ENCODE measurements at places on chromosomes 12 and 14.
A peak's percentile ranks its signal among the peaks of the same experiment; 100 is the strongest.

DNA sequence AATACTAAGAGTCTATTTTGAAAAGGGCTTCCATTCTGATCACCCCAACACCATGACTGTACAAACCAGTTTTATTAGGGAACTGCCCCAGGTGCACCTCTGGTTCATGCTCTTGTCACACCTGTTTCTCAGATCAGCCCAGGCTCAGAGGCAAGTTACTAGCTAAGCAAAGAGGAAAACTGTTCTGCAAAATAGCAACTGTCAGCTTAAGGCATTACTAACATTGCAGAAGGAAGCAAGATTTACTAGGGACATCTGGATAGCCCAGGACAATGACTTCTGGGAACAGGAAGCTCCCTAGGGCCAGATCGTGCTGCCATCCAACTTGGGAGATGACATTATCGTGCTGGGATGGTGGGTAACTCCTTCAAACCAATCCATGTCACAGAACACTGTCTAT lies 30.1 kb downstream of the ANAPC7 start:
- DNase-seq: no peak

DNA sequence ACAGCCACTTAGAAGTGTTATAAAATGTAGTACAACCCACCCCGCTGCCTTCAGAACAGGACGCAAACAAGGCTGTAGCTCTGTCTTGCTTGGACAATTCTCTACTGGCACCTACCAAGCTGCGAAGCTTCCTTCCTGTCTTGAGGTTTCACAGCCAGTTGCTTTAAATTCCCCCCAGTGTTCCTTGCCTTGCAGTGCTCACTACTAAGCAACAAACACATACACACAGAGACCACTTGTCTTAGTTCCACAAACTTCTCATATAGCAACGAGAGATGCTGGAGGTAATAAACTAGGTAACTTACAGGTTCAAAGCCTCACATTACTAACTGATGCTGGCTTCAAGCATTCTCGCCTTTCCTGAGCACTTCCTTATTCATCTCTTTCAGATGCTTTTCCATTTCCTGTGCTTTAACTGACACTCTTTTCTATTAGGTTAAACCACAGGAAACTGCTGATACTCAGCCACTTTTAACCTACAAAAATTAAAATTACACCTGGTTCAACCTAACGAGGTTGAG lies 91.5 kb upstream of the PTGDR start:
- DNase-seq: no peak

DNA sequence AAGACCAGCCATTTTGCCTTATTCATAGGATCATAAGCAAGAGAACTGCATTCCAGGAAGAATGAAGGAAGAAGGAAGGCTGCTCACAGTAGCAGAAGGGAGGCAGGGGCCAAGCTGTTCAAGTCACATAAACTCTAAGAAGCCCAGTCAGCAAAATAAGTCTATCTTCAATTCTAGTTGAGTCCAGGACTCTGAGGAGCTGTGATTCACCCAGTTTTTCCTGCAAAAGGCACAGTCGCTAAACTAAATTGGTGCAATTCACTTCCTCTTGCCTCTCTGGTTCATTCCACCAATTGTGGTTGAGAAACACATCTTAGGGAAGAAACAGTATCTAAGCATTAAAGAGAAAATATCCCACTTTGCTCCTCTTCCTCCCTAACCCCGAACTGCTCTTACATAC lies 9.8 kb downstream of the ZNF641 start:
- DNase-seq: no peak

- DNase-seq: no peak
These were observed 27.6 kb downstream of the BICD1 start for GRCh38 chr12:32134101-32134888.

DNA sequence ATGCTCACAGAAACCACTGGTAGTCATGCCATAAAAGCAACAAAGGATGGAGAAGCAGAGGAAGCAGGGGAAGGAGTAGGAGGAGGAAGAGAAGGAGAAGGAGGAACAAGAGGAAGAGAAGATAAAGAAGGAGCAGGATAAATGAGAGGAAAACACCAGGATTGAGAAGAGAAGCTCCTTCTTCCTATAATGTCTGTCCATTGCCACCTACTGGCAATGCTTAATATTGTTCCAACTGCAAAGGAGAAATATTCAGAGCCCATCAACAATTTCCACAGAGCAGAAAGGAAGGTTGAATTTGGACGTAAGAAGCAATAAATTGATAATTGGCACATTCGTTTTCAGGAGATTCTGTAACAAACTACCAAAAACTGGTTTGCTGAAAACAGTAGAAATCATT lies 898.4 kb downstream of the SLC16A7 start:
- no peak for DNase-seq

DNA sequence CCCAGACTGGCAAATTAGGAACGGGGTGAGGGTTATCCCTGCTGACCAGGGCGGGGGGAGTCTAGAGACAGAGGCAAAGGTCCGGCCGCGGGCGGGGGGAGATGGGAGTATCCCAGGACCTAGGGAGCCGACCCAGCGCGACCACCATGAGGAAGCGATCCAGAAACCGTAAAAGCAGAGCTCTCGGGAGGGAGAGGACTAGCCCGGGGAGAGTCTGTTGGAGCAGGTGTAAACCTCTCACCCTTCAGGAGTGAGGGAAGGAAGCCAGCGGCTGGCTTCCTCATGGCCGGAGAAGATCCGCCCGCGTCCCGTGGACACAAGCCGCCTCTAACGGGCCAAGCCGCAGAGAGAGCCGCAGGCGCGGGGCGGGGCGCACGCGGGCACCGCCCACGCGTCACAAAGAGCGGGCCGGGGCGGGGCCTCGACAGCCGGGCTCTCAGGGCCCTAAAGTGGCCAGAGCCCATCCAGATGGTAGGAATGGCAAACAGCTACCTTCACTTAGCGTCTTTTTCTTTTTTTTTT lies at the start of gene ACRBP:
Gene ACRBP, minus strand, starts transcription at position 350 of the 522 bp plus-strand sequence. Its CDS starts 66 bp downstream, at position 284.
- DNase-seq: peak; percentile 86

DNA sequence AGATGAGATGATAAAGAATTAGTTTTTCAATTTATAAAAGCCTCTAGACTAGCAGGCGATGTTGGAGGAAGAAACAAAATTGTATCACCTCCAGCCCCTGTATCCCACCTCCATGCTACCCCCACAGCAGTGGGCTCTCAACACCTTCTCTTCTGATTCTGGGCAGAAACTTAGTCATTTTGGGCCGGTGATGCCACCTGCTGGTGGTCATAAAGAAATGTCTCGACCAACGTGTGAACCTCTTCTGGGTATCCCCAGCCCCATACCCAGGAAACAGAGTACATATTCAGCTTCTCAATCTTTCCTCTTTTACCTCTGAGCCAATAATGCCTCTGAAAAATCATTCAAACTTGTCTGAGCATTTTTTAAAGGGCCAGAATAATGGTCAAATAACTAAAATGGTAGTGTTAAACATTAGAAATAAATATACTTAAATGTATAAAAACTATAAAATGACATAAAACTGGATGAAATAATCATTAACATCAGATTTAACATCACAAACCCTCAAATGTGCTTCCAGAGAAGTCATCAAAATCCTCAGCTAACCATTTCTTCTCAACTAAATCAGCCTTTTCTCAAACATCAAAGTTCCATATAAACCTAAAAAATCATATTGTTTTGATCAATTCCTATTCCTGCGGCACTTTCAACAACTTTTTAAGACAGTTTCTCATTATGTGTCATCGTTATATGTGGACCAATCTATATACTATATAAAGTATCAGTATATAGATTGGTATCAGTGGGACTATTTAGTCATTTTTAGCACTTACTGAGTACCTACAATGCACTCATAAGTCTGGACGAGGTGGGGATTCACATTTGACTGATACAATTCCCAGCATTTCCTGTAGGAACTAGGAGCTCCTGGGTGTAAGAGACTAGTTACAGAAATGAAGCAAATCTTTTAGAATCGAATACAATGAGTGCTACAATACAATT lies 69.4 kb downstream of the ATXN2 start:
- DNase-seq: peak; percentile 29

GRCh38 chr12:70985850-70986249 lies 65.3 kb upstream of the PTPRR start:
- no peak for DNase-seq
